ENCODE measurements at places on chromosomes 12 and 14.

DNA sequence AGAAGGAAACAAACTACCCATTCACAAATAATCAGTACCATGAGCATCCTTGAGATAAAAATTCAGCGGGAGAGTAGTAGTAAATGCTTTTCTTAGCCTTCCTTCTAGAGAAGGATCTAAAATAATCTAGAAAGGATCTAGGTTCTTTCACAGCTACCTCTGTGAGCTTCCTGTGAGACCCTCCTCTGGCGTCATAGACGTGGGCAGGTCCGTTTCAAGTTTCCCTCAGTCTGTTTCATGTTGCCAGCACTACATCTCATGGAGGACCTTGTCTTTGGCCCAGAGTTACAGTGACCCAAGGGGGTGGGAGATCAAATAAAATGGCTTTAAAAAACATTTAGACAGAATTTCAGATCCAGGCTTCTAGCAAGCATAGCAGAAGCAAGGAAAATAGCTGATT lies 13.6 kb downstream of the DAAM1 start:
- no peak for DNase-seq

DNA sequence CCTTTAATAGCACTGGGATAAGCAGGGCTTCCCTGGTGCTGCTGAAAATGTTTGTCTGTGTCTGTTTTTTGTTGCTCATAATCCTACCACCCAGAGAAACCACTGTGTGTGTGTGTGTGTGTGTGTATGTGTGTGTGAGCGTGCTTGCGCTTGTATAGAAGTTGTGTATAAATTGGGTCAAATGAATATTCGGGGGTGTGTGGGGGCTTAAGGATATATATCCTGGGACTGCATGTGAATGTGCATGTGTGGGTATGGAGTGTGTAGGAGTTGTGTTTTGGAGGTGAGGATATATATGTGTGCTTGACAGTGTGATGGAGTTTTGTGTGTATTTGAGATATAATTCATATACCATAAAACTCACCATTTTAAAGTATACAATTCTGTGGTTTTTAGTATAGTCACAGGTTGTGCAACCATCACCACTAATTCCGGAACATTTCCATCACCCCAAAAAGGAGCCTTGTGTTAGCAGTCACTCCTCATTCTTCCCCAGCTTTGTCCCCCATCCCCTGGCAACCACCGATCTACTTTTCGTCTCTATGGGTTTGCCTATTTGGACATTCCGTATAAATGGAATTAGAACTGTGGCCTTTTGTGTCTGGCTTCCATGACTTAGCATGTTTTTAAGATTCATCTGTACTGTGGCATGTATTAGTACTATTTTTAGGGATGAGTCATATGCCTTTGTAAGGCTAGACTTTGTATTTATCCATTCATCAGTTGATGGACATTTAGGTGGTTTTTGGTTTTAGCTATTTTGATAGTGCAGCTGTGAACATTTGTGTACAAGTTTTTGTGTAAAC lies 25.6 kb downstream of the TCTN1 start:
- no peak for DNase-seq

DNA sequence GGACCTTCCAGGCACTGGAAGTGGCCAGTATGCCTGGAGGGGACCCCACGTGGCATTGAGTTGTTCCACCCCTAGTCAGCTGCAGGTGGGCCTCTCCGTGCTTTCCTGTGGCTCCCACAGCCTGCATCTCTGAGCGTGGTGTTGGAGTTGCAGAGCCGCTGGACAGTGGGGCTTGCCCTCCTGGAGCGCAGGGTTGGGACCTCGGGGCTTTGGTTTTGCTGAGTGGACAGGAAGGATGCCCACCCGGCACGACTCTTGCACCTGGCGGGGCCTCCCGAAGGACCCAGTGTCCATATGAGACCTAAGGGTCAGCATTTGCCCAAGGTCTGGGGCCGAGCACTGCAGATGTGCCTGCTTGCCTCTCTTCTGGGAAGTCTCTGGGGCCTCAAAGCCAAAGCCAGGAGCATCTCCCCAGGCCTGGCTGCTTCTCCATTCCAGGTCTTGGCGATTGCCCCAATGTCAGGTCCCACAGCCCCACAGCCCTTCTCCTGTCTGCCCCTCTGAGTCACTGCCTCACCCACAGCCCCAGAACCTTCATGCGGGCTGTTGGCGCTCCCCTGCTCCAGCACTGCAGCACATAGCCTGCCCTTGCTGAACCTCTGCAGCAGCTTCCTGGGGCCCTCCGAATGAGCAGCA lies 1.5 kb downstream of the PACS2 start:
- DNase-seq = no peak

DNA sequence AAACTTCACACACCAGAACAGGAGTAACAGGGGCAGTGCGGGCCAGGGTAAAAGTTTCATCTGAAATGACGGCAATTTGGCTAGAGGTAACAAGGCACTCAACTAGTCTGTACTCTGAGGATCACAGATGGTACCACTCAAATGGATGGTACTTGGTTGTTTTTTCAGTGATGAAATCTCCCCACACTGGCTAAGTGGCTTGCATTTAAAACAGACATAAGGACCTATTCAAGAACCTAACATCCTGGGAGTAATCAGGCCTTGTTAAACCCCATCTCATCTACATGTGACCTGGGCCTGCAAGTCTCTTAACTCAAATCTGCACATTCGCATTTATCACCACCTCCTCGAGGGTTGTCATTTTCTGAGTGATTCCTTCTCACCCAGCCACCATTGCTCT lies 90.8 kb downstream of the PRKAB1 start:
- no peak for DNase-seq

GRCh38 chr12:67669934-67670631 lies 21.5 kb downstream of the DYRK2 start:
- no peak for DNase-seq

DNA sequence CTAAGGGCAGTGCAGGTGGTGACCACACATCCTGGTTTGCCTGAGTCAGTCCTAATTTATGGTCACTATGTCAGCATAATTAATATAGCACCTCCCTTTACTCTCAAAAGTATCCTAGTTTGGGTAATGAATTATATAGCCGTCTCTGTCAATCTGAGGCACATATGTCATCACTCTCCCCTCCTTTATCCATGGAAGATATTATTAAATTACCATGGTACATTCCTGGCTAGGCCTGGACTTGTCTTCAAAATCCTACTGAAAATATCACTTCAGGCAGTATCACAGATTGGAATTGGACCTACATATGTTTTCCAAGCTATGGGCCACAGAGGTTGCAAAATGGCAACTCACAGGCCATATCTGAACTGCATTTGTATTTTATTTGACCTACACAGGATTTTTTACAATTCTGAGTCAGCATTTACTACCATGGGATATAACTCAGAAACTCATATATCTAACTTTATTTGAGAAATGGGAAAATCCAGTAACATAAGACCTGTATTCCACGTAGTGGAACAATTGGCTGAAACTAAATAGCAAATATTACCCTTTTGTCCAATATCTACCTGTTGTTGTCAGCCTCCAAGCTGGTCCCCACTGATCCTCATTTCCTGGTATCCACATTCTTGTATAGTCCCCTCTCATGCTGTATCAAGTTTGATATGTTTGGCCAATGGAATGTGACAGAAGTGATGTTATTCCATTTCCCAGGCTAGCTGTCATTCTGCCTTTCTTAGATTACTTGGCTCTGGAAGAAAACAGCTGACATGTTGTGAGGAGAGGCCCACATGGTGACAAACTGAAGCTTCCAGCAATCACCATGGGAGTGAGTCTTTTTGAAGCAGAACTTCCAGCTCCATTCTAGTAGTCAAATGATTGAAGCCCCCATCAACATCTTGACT lies 102.5 kb upstream of the MDM1 start:
- no peak for DNase-seq

- DNase-seq = no peak
Measured at GRCh38 chr12:79949098-79949497, 14.2 kb upstream of the PPP1R12A start.

Data from GM10248 (cell line).